ENCODE measurements at places on chromosomes 5 and 9.
A peak's percentile ranks its signal among the peaks of the same experiment; 100 is the strongest.

DNA sequence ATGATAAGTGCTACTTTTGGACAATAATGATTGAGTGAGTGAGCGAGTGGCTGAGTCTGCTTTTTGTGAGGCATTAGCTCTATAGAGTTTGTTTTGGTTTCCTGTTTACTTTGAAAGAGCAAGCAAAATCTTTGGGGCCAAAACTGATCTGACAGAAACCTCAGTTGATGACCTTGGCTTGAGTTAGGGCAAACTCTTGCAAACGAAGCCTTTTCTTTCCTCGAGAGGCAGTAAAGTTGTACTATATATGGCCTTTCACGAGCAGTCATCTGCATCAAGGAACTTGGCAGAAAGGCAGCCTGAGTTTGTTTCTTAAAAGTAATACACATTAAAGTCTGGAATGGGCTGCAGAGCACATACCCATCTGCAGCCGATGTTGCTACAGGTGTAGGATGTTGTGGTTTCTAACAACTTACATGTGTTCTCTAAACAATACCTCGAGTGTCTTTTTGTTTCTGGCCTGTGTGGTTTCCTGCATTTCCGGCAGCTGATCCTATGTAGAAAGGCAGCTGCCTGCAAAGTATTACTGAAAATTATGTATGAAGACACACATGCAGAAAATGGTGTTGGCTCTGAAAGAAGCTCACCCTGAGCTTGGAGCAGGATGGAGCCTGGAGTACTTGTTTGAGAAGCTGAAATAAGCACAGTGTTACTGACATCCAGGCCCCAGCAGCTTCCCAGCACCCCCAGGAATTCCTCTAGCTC, 60.8 kb downstream of the FOXD1 start:
- no peak for DNase-seq

GRCh38 chr9:137067860-137068538, 2.4 kb downstream of the SAPCD2 start:
- DNase-seq = peak; percentile 78

DNA sequence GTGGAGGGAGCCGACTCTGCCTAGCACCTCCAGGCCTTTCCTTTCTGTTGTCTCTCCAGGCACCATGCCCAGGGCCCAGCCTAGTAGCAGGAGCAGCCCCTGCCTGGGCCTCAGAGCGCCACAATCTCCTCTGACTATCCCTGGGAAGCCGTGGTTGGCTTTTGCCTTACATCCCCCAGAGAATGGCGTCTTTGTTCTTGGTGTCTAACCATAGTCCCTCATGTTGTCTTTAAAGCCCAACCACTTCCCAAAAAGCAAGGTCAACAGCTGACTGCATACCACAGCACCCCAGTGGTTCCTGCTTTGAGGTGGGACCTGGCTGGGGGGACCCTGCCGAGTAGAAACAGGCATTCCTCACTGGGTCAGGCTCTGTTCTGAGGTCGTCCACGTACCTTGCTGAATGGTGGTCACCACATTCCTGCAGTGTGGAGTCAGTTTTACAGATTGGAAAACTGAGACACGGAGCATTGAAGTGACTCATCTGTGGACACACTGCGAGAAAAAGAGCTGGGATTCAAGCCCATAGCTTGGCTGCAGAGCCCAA, 13.7 kb upstream of the CERCAM start:
- DNase-seq = no peak

- DNase-seq = no peak
Observed at GRCh38 chr5:154756009-154756867, 1.1 kb downstream of the LARP1 start.

GRCh38 chr5:88925692-88926490, 42.9 kb upstream of the MEF2C start:
- no peak for DNase-seq

GRCh38 chr9:124191691-124192395, 65.9 kb upstream of the NEK6 start:
- DNase-seq = no peak

GRCh38 chr9:34454571-34455065, 3.8 kb downstream of the FAM219A start:
- DNase-seq = peak; percentile 39

- DNase-seq = no peak
Observed at GRCh38 chr5:8710426-8710930, 835.4 kb downstream of the SEMA5A start.

DNA sequence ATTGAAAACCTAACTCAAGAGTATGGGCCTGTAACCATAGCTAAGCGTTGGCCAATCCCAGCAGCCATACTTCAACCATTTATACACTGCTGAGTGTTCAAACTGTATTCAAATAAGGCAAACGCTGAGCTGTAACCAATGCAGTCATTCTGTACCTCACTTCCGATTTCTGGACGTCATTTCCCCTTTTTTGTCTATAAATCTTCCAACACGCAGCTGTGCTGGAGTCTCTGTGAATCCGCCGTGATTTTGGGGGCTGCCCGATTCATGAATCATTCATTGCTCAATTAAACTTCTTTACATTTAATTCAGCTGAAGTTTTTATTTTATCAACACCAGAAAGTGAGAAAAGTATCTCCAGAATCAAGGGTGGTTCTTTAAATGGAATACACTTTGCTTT, 31.7 kb downstream of the MTX3 start:
- no peak for DNase-seq

GRCh38 chr9:125415583-125416460, 154.2 kb downstream of the GAPVD1 start:
- no peak for DNase-seq

DNA sequence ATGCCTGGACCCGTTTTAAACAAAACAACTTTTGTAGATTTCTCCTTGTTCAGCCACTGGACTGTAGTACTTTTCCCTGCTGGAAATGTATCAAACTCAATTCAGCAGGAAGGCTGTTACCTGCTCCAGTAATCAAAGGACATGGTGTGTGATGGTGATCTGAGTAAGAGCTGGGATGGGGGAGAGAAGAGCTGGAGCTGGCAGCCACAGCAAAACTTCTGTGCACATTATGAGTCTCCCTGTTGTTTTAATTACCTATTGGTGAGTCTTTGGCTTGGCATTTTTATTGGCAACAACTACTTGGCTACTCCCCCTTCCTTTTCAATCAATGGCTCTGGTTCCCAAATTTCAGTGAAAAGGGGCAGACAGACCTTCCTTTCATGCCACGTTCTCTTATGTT, 9.7 kb downstream of the NREP start:
- DNase-seq = no peak

DNA sequence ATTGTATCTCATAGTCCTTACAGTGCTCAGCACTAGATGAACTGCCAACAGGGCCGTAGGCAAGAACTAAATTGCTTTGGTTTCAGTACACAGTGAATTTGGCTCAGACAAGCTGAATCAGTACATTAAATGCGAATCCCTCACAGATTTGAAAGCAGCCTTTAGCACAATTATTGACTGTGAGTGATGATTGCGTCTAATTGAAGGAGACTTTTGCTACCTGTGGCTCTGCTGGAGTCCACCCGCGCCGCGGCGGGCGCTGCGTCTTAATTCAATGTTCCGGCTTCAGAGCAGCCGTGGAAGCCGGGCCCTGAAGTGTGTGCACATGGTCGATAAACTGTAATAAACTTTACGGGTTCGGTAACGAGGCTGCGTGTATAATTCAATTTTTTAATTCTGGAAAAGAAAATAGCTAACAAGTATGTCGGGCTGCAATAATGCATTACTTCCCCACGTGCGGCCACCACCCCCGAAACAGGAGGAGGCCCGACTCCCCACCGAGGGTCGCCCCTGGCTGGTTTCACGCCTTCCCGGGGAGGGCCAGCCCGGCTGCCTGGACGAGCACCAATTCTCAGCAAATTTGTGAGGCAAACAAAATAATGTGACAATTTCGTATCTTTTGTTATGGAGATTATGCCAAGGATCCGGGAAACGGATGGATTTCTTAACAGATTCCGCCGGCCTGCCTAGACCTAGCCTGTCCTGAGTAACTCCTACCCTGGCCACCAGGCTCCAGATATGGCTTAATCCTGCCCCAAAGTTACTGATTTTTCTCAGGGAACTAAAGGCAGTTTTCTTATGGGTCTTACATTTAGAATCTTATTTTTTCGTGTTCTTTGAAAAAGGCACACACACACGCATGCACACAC, 269.4 kb upstream of the IRX1 start:
- DNase-seq = no peak

DNA sequence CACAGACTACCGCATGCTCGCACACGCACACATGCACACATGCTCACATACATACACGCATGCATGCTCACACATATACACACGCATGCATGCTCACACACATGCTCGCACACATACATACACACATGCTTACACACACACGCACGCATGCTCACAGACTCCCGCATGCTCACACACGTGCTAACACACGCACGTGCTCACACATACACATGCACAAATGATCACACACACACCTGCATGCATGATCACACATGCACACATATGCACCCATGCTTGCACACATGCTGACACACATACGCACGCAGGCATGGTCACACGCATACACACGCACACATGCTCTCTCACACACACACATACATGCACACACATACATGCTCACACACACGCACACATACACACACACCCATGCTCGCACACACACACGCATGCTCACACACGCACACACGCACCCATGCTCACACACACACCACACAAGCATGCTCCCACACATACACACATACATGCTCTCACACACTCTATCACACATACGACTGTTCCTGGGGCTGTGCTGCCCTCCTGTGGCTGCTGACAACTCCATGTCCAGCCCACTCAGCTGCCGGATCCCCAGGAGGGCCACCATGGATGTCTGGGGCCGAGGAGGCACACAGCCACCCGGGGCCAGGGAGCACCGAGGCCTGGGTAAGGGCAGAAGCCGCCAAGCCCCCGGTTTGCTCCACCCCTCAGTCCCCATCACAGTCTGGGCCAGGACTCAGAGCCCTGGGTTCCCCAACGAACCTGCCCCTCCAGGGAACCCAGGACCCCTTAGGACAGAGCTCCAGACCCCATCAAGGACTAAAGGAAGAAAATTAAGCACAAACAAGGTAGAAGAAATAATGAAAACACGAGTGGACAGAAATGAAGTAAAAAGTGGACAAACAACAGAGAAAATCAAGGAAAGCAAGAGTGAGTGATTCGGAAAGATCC, 31.4 kb upstream of the EGFL7 start:
- peak; percentile 60 for DNase-seq

DNA sequence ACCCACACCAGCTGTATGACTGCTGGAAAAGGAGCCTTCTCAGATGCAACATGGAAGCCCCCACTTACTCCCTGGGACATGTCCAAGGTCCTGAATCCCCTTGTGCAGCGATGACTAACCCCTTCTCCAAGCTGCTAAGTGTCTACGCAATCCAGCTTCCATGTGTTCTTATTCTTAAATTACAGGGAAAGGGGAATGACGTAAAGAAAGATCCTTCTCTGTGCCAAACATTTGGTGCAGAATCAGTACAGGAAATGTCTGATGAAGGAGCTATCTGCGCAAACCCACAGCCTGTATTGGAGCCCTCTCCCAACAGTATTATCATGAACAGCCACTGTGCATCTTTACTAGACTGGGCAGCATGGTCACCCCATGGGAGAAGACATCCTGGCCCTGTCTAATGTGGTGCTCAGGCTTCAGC, 183.2 kb downstream of the FRMD3 start:
- no peak for DNase-seq

DNA sequence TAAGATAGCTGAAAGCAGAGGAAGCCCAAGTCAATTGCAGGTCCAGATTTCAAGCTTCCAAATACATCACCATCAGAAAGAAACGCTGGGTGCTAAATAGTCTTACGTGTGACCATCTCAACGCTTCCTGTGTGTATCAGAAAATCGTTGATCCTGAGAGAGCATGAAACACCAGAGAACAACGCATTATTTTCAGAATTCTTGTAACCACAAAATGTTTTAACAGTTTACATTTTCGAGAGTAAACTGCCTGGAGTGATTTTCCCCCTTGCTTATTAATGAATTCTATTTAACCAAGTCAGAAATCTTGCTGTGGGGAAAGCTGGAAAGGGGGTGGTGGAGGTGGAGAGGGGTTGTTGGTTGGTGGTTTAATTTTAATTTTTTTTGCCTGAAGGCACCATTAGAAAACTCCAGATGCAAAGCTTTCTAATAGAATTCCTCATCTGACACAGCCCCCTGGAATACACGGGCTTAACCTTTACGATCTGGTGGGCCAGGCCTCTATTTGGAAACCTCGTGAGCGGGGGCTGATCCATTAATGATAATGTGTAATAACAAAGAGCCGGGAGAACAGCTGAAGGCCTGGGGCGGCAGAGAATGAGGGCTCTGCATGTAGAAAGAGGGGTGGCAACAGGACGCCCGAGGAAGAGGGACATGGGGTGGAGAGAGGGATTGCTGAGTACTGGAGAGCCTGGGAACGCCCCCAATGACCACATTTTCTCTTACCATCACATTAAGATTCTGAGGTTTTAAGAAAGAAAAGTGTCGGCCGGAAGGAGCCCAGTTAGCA, 124.5 kb upstream of the NFIB start:
- DNase-seq = no peak

- DNase-seq = no peak
Observed at GRCh38 chr5:8349855-8350254, 480.9 kb downstream of the MTRR start.

DNA sequence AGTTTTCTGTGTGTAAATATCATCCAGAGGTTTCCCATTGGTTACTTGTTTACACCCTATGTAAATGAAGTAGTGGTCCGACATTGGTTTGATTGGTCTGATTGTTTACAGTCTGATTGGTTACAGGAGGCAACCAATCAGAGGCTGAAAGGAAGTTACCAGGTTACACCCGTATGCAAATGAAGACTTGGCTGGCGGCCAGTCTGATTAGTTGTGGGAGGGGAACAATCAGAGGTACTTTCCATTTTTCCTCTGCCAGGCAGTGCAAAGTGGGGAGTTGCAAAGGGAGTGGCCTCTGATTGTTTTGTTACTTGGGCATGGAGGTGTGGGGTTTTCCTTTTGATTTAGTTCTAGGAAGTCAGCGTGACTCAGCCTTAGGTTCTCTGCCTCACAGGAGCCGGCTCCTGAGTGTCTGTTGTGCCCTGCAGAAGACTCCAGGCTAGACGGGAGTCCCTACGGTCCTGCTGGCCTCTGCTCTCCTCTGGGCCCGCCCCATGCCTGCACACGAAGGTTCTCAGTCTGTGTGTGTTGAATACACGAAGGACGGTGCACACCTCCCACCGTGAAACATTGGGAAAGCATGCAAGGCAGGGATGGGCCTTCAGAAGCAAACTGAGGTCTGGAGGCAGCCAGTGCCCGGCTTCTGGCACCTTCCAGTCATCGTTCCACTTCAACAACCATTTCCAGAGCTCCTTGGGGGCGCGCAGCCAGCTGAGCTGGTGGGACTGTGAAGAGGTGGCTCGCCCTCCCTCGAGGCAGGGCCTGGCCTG, 42.9 kb downstream of the OLFM1 start:
- DNase-seq = peak; percentile 63

DNA sequence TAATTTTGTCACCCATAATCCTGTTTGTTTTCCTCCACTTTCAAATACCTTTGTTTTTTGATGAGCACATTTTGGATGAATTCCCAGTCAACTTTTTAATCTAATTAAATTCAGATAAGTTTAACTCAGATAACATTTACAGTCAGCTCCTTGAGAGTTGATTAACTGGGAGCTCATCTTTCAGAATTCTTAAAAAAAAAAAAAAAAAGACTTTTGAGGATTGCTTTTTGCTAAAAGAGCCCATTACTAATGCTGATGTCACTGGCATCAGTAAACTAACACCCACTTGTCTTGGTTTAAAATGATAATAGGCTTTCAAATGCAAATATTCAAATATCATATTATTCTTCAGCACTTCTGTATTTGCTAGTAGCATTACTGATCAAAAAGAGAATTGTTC, 47.1 kb upstream of the NFIB start:
- no peak for DNase-seq

- no peak for DNase-seq
Observed at GRCh38 chr9:134562146-134562849, 79.3 kb upstream of the COL5A1 start.
